ENCODE measurements at places on chromosomes 6 and 20. TPM values are rescaled to one million over a fixed set of nuclear protein-coding genes. Genes with fewer than 3 reads are reported as not detected.

CST5 gene
- total RNA-seq = not detected

DNA sequence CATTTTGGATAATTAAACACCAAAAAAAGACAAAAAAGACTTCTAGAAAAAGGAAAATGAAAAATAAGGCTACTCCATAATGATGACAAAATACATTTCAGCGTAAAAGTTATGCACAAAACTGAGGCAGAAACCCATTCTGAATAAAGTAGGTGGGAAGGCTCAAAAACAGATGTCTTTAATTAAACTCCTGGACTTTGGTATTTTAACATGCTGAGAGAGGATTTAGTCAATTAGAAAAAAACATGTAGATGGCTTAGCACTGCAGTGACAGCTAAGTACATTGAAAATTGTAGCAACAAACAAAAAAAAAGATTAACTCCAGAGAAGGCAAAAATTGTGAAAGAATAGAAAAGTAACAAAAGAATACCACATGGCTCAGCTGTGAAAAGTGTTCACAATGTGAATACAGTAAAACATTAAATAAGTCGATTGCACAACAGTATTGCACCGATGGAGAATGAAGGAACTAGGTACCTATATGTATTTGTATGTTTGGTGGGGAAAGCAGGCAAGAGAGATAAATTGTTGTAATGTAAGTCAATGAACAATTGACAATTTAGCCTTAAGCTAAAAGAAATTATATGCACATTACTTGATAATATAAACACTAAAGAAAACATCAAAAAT lies 59.5 kb downstream of the TBC1D32 start:
- no peaks in the 10 kb centered on the region for H3K36me3 ChIP-seq
- peaks cover 20% of the 10 kb centered on the region for H3K4me1 ChIP-seq
- no peak overlapping the region for H3K27ac ChIP-seq
- H3K27me3 ChIP-seq = no peaks in the 10 kb centered on the region

COL21A1 gene
- 51.6 TPM for total RNA-seq

- no peak for DNase-seq
- no peak overlapping the region for H3K4me3 ChIP-seq
- H3K4me1 ChIP-seq = no peaks in the 10 kb centered on the region
- no peaks in the 10 kb centered on the region for H3K36me3 ChIP-seq
- H3K27ac ChIP-seq = no peak overlapping the region
These were observed 42.9 kb downstream of the GRM1 start for GRCh38 chr6:146071781-146072180.

FOXA2 gene
- not detected for total RNA-seq

DNA sequence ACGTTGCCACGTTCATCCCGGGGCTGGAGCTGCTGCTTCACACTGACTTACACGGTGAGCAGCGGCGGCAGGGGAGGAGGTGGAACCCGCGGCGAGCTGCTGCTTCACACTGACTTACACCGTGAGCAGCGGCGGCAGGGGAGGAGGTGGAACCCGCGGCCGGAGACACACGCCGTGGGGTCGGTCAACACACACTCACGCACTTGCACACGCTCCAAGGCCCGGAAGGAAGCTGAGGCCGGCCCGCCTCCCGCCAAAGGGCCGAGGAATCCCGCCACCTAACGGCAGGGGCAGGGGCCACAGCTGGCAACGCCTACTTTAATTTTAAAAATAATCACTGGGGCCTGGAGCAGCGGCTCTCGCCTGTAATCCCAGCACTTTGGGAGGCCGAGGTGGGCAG lies 94.4 kb upstream of the FOXC1 start:
- H3K4me3 ChIP-seq = no peak overlapping the region
- no peaks in the 10 kb centered on the region for H3K4me1 ChIP-seq
- H3K27me3 ChIP-seq = no peaks in the 10 kb centered on the region
- DNase-seq = no peak
- no peak overlapping the region for H3K27ac ChIP-seq

BEND3 gene
- total RNA-seq = 10.9 TPM

- H3K4me1 ChIP-seq = no peaks in the 10 kb centered on the region
- no peaks in the 10 kb centered on the region for H3K36me3 ChIP-seq
- H3K27me3 ChIP-seq = no peaks in the 10 kb centered on the region
- no peak overlapping the region for H3K4me3 ChIP-seq
These were observed 583.7 kb downstream of the EPM2A start for GRCh38 chr6:145151624-145152023.

DNA sequence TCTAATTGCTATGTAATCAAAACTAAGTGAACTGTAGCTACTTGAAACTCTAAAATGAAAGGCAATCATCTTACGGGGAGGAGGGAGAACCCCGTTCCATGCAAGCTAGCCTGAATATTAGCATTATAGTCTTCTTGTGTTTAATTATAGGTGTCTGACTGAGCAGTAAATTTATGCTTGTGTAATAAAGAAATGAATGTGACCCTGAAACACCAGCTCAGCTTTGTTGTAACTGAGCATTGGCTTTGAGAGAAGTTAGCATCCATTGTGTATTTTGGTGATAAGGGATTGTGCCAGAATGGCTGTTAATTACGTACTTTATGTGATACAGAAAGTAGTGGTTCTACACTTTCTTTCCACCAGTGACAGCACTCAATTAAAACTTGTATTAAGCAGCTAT lies 86.9 kb downstream of the QKI start:
- no peak for DNase-seq
- H3K4me3 ChIP-seq = no peak overlapping the region
- peaks cover 5% of the 10 kb centered on the region for H3K36me3 ChIP-seq
- H3K27ac ChIP-seq = no peak overlapping the region
- no peaks in the 10 kb centered on the region for H3K4me1 ChIP-seq
- no peaks in the 10 kb centered on the region for H3K27me3 ChIP-seq

DNA sequence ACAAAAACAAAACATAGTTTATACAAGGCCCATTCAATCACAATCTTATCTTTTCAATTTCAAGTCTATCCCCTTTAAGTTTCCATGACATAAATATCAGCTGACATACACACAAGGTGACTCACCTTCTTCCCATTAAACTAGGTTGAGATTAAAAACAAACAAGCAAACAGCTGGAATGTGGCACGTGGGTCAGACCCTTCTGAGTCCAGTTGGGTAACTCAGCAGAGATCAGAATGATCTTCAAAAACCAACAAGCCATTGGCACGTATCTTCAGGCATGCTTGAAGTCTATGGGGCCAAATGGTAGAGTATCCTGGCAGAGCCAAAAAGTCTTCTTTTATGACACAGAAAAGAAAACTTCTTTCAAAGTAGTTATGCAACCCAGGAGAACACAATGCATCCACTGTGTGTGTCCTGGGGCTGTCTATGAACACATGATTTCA lies 603.5 kb upstream of the CITED2 start:
- H3K27ac ChIP-seq = no peak overlapping the region
- H3K36me3 ChIP-seq = no peaks in the 10 kb centered on the region

ARFGEF3 gene
- total RNA-seq = 0.61 TPM

GRCh38 chr6:25872814-25873213 lies 1.2 kb downstream of the SLC17A3 start:
- no peak for DNase-seq
- H3K27me3 ChIP-seq = no peaks in the 10 kb centered on the region
- no peak overlapping the region for H3K4me3 ChIP-seq
- no peaks in the 10 kb centered on the region for H3K4me1 ChIP-seq
- no peaks in the 10 kb centered on the region for H3K36me3 ChIP-seq

DNA sequence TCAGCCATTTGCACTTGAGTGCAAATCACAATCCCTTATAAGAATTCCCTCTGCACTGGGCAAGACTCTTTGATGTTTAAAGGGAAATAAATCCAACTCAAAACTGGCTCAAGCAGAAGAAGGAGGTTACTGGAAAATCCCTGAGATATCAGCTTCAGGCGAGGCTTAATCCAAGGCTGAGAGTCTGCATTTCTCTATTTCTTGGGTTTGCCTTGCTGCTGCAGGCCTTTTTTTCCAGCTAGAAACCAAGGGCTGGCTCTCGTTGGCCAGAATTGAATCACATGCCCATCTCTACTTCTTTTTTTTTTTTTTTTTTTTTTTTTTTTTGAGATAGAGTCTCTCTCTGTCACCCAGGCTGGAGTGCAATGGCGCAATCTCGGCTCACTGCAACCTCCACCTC lies 11.7 kb downstream of the HCK start:
- H3K36me3 ChIP-seq = no peaks in the 10 kb centered on the region
- peaks cover 34% of the 10 kb centered on the region for H3K27me3 ChIP-seq
- H3K4me3 ChIP-seq = no peak overlapping the region
- H3K27ac ChIP-seq = no peak overlapping the region
- no peaks in the 10 kb centered on the region for H3K4me1 ChIP-seq

- no peak for DNase-seq
- H3K36me3 ChIP-seq = peaks cover 12% of the 10 kb centered on the region
- no peaks in the 10 kb centered on the region for H3K4me1 ChIP-seq
- no peaks in the 10 kb centered on the region for H3K27me3 ChIP-seq
These were observed 62.3 kb downstream of the STK4 start for GRCh38 chr20:45028424-45029136.

TNFRSF6B gene
- total RNA-seq = not detected

GRCh38 chr6:33894438-33894837 lies 90.6 kb upstream of the MLN start:
- no peaks in the 10 kb centered on the region for H3K27me3 ChIP-seq
- no peaks in the 10 kb centered on the region for H3K36me3 ChIP-seq
- H3K27ac ChIP-seq = no peak overlapping the region
- no peak overlapping the region for H3K4me3 ChIP-seq

PROKR2 gene
- total RNA-seq = not detected

DNA sequence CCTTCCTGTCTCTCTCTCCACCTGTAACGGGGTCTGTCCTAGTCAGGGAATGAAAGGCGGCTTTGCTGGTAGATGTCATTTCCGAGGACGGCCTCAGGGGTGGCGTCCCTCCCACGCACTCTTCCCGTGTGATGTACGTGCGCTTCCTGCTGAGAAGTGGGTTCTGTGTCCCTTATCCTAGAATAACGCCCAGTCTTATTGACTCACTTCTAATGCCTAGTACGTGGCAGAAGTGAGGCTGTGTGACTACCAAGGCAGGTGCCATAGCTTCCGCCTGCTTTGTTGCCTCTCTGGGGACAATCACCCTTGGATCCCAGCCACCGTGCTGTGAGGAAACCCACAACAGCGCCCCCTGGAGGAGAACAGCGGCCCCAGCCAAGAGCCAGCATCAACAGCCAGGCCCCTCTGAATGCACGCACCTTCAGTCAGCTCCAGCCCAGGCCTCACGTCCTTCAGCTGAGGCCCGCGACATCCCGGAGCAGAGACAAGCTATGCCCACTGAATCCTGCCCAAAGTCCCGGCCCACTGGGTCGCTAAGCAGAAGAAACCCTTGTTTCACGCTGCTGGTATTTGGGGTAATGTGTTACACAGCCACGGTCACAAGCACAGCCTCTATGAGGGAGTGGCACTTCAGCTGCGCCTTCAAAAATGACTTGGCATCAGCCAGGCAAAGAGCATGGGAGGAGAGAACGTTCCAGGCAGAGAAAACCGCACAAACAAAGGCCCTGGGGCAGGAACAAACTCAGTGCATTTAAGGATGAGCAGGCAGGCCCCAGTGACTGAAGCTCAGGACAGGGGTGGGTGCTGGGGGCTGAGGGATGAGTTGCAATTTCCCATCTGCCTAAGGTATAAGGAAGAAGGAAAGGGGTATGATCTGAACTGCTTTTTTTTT lies 224.2 kb downstream of the NFATC2 start:
- DNase-seq = peak; percentile 75
- no peak overlapping the region for H3K4me3 ChIP-seq
- H3K27me3 ChIP-seq = no peaks in the 10 kb centered on the region
- H3K27ac ChIP-seq = no peak overlapping the region
- no peaks in the 10 kb centered on the region for H3K36me3 ChIP-seq

GRCh38 chr6:6721606-6722005 lies 133.1 kb downstream of the LY86 start:
- H3K36me3 ChIP-seq = no peaks in the 10 kb centered on the region
- H3K27ac ChIP-seq = peak overlapping the region; percentile 7
- peaks cover 47% of the 10 kb centered on the region for H3K4me1 ChIP-seq
- no peak overlapping the region for H3K4me3 ChIP-seq
- no peaks in the 10 kb centered on the region for H3K27me3 ChIP-seq

DNA sequence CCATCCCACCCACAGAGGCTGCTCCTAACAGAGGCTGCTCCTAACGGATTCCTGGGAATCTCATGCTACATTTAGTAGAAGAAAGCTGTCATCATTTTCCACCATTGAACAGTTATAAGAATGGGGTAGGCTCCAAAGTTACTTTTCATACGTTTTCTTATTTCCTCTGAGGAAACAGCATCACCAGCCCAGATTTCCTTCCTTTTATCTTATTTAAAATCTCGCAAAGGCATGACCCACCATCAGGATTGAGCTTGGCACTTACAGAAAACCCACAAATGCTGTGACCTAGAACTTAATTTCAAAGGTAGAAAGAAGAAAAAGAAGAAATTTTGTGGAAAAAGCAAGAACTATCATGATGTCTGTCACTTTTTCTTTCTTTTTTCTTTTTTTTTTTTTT lies 168.0 kb downstream of the LY86 start:
- no peaks in the 10 kb centered on the region for H3K36me3 ChIP-seq
- H3K27me3 ChIP-seq = no peaks in the 10 kb centered on the region
- H3K27ac ChIP-seq = no peak overlapping the region
- no peak overlapping the region for H3K4me3 ChIP-seq

ZSCAN31 gene
- 4.3 TPM for total RNA-seq

GRCh38 chr20:51267679-51268078 lies 244.8 kb upstream of the KCNG1 start:
- no peak for DNase-seq
- no peak overlapping the region for H3K27ac ChIP-seq
- no peaks in the 10 kb centered on the region for H3K36me3 ChIP-seq

SLC17A9 gene
- 0.17 TPM for total RNA-seq

BTNL2 gene
- total RNA-seq = not detected

DNA sequence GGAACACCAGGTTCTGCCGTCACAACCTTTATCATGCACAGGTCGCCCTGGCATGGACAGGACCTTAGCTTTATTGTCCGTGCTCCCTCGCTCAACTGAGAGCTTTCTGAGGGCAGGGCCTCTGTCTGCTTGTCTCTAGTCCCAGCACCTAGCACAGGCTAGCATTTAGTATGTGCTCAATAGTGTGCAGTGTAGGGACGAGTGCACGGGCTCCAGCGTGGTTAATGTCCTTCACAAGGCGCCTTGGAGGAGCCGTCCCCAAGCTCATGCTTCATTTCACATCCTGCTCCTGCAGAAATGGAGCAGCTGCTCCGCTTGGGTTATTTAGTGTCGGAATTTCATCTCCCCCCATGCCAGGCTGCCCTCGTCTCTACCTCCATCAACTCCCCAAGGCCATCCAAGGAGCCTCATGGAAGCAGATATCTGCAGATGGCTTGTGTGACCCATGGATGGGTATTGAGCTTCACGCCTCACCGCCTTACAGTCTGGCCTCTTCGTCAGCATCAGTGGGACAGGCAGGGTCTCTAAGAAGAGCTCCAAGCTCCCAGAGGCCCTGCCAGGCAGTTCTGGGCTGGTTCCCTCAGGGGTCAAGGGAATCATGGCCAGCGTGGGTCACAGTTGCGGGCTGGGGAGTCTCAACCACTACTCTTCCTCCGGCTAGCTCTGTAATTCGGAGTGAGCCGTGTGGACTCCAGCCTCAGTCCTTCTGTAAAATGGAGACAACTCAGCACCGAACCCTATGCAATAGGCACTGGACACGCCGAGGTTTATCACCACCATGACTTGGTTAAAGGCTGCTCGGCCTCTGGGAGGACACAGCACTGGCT lies 60.8 kb upstream of the APCDD1L start:
- no peak for DNase-seq
- H3K27ac ChIP-seq = no peak overlapping the region
- H3K27me3 ChIP-seq = no peaks in the 10 kb centered on the region
- H3K36me3 ChIP-seq = no peaks in the 10 kb centered on the region
- no peaks in the 10 kb centered on the region for H3K4me1 ChIP-seq
- no peak overlapping the region for H3K4me3 ChIP-seq

GRCh38 chr6:151661509-151661908 lies 146.0 kb upstream of the ESR1 start:
- peaks cover 6% of the 10 kb centered on the region for H3K27me3 ChIP-seq
- no peaks in the 10 kb centered on the region for H3K36me3 ChIP-seq
- no peak overlapping the region for H3K27ac ChIP-seq
- H3K4me3 ChIP-seq = no peak overlapping the region
- no peak for DNase-seq
- no peaks in the 10 kb centered on the region for H3K4me1 ChIP-seq

Measured in A673 (cell line).